ENCODE measurements at places on chromosomes 4 and X.

DNA sequence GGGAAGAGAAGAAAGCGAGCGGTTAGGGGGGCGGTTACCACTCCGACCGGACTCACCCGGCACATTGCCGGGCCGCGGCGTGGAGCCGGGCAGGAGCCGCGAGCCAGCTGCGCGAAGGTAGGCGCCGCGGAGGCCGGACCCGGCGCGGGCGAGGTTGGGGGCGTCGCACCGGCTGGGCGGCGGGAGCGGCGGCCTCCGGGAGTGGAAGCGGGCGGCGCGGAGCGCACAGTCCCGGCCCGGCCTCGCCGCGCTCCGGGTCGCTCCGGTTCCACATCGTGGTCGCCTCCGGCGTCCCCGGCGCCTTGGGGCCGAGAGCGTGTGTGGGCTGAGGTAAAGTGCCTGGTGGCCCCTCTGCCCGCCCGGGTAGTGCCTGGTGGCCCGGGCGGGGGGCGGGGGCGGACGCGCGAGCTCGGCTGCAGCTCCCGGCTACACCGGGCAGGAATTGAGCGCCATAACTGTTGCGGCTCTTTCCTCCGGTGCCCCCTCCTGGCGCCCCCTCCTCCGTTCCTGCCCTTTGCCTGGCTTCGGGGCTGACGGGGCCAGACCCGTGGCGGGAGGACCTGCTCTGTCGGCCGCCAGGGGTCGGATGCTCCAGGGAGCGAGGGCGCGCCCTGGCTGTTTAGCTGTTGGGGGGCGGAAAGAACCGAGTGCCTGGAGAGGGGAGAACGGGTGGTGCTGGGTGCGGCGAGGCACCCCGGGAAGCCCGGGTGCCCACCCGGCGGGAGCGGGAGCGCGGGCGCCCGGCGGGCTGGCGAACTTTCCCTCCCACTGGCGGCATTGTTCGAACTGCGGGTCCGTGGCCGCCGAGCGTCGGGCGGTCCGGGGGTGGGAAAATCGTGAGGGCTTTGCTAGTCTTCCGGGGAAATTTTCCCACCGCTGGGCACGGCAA lies 626 bp downstream of the JADE3 start:
- no peak for DNase-seq

DNA sequence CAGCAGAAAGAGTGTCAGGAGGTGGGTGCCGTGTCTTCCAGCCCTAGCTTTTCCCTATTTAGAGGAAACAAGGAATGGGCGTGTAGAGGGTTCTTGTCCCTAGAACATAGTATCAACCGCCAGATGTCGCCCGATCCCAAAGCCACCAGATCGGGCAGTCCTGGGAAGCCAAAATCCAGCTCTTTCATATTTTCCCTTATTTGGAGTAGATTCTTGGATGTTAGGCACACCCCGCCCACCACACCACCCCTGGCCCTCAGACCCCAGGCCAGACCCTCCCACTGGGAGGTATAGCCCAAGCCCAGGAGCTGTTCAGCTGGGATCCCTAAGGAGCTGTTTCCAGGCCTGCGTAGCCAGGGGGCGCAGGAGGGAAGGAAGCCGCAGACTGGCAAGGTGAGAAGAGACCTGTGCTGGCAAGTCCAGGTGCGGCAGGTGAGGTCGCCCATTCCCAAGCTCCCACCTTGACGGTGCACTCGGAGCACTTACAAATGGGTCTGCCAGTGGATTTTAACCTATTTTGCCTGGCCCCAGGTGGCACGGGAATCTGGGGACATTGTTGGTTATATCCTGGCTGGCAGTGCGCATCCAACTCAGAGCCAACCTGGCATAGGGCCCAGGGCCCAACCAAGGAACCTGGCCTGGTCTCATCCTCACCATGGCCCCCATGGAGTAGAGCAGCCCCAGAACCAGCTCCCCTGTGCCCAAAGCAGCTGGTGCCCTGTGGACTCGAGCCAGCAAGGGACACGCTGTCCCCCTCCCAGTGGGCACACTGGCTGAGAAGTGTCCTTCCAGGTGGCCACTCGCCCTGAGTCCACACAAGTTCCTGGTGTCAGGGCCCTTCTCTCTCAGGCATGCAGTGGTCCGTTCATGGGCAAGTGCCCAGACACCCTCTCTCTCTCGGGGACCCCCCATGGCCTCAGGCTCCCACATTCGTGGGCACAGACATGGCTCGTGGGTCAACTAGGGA lies 811 bp downstream of the FLNA start:
- no peak for DNase-seq

DNA sequence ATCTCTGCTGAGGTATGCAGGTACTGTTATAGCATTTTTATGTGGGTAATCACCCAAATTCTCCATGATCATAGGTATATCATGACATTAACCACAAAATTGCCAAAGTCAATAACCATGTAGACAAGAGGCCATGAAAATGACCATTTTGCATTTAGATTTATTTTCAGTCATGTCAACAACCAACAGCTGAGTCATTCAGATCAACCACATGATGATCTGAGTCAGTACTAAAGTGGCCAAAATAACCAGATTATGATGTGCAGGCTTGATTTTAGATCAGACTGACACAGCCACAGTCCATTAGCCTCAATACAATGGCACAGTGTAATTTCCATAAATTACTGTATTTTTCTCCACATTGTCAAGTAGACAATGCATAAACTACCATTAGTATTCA lies 240.5 kb downstream of the GRIA3 start:
- DNase-seq, result no peak

DNA sequence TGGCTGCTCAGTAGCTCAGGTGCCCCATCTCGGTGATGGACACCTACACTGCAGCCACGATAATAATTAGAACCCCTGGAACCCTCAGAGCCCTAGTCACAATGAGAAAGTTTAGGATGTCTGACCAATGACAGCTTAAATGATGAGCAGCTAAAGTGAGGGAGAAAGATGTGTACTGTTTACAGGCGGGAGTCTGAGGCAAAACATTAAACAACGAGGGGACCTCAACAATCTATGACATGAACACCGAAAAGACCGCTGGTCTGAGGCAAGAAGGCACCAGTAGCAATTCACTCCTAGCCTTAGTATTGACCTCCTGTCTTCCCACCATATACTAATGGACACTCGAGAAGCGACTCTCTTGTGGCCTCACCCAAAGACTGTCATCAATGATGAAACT lies 369.5 kb upstream of the SMIM31 start:
- DNase-seq, result no peak

GRCh38 chr4:74283614-74284013 lies 24.7 kb upstream of the EPGN start:
- no peak for DNase-seq

DNA sequence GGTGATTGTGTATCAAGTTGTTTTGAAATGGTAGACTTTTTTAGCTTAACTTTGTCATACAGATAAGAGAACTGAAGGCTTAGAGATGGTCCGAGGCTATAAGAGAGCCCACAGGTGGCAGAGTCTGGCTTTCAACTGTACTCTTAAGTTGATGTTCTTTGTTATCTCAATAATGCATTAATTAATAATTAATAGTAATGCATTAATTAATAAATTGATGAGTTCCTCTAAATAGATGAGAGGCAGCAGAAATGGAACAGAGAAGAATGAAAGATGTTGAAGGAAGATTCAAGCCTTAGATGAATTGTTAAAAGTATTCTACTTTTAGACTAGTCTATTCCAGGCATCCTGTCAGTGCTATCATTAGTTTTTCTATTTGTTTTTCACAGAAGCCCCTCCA lies 22.4 kb downstream of the NUDT9 start:
- DNase-seq, result no peak

DNA sequence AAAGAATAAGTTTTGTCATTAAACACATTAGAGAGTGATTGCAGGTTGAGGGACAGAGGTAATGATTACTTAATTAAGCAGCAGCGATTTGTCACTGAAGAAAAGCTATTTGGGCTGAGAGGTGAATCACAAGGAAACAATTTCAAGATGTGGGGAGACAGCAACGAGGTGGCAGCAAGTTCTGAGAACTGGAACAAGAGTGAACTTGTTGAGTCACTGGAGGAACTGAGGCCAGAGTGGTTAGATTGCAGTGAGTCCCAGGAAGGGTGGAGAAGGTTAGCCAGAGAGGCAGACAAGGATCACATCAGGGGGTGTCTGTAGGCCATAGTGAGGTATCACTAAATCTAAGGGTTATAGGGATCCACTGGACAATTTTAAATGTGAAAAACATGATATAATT lies 57.9 kb upstream of the TMPRSS11A start:
- DNase-seq, result no peak

DNA sequence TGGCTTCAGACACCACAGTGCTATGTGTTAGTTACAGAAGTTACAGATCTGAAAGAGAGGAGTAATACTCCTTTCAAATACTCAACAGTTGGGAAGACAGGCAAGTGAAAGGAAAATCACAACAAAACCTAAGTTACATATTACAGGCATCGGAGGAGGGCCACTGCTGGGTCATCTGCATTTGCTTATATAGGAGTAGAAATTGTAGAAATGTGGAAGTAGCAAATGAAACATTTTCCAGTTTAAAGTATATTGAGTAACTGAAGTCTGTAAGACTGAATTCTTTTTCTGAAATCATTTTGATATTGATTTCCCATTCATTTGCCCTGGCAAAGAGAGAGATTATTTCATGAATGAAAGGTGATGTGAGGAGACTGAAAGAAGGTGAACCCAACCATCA lies 201.7 kb downstream of the SPRY1 start:
- DNase-seq, result no peak

- DNase-seq, result no peak
These were observed 51.6 kb upstream of the IL2 start for GRCh38 chr4:122508083-122508482.

GRCh38 chr4:61493470-61493869 lies 293.3 kb downstream of the ADGRL3 start:
- no peak for DNase-seq

- DNase-seq, result no peak
These were observed 55.4 kb upstream of the AADAT start for GRCh38 chr4:170145120-170145519.

DNA sequence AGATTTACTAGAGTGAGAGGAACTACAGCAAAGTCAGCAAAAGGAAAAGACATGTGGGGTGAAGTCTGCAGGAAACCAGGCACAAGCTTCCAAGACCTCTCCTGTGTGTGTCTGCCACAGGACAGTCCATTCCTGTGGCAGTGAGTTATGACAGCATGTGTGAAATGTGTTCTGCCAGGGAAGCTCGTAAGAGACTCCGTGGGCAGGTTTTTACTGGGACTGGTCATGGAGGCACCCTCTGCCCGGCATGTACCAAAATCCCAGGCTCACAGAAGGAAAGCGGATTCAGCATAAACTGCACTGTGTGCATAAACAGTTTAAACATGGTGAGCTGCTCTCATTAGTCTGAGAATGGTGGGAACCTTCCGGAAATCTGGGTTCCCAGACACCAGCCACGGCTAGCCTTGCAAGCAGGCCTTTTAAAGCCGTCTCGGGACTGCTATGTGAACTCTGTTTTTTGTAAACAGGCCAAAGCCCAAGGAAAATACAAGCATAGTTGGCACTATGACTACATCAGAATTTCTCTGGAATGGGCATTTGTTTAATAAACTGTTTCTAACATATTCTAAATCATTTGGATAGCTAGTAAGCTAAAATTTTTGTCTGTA lies 288.5 kb downstream of the TENM3 start:
- DNase-seq, result no peak

DNA sequence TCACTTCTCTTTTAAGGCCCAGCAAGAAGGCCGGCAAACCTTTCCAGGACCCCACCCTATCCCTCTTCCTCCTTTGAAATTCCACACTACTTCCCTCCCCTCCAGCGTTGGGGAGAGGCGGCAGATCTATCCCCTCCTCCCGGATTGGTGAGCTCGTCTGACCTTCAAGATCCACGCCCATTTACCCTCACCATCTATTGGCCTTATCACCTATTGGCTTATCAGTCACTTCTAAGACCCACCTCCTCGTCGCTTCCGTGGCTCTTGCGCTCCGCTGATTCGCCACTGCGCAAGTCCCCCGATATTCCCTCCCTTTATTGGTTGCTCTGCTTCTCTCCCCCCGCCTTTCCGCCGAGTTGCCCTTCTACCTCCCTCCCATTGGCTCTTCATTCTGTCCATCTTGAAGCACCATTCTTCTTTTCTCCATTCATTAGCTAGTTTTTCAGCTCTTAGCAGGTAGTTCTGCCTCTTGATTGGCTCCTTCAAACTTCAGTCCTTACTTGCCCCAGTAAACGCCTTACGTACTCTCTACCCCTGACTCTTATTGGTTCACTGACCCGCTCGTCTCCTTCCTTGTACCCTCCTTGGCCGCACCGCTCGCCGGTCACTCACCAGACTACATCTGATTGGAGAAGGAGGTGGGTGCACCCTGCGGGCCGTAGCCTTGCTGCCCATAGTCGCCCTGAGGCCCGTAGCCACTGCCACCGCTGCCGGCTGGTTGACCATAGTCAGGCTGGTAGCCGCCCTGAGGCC lies 4.8 kb upstream of the PRICKLE3 start:
- DNase-seq, result no peak

- no peak for DNase-seq
These were observed 60.8 kb downstream of the PCDH18 start for GRCh38 chr4:137471461-137471860.

DNA sequence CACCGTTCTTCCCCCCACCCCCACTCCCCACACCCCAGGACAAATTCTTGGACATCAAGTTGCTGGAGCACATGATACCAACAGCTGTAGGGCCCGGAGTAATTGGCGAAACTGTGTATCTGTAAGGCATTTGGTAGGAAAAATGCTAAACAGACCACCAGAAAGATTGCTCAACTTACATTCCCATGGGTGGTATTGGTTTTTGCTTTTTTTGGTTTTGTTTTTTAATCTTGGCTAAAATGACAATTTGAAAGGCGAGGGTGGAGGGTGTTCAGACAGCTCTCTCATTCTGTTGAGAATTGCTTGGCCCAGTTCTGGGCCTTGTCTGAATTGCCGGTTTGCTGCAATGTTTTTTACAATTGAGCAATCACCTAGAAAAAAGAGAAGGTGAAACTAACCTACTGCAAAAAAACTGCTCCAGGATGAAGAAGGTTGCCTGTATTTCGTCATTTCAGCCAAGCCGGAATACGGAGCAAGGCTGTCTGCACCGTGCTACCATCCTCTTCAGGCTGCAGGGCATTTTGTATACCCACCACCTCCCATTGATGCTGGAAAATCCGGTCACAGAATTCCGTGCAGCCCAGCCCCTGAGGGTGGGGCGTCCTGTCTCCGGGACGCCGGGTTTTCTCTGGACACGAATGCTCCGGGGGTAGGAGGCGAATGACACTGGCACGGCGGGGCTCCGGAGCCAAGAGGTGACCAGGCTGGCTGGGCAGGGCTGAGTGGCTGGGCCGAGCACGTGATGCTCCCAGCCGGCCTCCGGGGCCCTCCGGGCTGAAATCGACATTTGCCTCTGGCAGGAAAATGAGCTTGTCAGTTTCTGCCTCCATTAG lies at the start of gene CLCN4:
TSS of gene CLCN4 (plus strand) at position 777 of the 833 bp plus-strand sequence. CDS start 28,058 bp downstream, outside the sequence.
- peak; percentile 4 for DNase-seq

GRCh38 chr4:16492872-16493271 lies 266.6 kb upstream of the TAPT1 start:
- no peak for DNase-seq

- no peak for DNase-seq
These were observed 142.3 kb downstream of the PDGFC start for GRCh38 chr4:156829201-156829873.

GRCh38 chr4:140137671-140138070 lies 16.3 kb downstream of the MAML3 start:
- DNase-seq, result no peak

GRCh38 chr4:42048394-42048793 lies 58.1 kb downstream of the SLC30A9 start:
- DNase-seq, result no peak
